ENCODE measurements at places on chromosomes 13 and 19. TPM values are rescaled to one million over a fixed set of nuclear protein-coding genes. Genes with fewer than 3 reads are reported as not detected.

HIPK4 gene
- not detected for total RNA-seq

DNA sequence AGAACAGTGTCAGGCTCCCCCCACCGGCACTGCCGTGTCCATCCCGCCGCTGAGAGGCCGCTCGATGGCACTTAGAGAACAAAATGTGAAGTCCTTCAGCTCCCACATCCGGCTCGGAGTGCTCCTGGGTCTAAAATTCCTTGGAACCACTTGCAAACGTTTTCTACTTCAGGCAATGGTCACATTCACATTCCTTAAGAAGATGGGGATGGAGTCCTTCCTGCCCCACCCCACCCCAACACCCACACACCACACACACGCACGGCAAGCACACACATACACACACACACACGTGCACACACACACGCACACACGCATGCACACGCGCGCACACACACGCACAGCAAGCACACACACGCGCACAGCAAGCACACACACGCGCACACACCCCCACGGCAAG, 83.4 kb downstream of the SOX1 start:
- H3K27me3 ChIP-seq, result no peaks in the 10 kb centered on the region
- no peak overlapping the region for H3K27ac ChIP-seq
- H3K4me3 ChIP-seq, result no peak overlapping the region
- DNase-seq, result no peak
- no peaks in the 10 kb centered on the region for H3K36me3 ChIP-seq
- H3K4me1 ChIP-seq, result no peaks in the 10 kb centered on the region

DNA sequence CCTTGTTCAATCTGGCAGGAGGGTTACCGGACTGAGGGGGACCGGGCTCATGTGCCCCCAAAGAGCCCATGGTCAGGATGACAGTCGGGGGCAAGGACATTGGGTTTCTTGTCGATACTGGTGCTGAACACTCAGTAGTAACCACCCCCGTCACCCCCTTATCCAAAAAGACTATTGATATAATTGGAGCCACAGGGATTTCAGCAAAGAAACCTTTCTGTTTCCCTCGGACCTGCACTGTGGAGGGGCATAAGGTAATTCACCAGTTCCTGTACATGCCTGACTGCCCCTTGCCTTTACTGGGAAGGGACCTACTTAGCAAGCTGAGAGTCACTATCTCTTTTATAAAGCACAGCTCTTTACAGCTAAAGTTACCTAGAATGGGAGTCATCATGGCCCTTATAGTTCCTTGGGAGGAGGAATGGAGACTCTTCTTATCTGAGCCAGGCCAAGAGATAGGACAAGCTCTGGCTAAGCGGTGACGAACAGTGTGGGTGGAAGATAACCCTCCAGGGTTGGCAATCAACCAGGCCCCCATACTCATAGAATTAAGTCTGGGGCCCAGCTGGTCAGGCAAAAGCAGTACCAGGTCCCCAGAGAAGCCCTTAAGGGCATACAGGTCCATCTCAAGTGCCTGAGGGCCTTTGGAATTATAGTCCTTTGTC, 603.7 kb downstream of the UQCRFS1 start:
- DNase-seq, result no peak
- H3K27ac ChIP-seq, result no peak overlapping the region
- no peaks in the 10 kb centered on the region for H3K27me3 ChIP-seq
- no peaks in the 10 kb centered on the region for H3K4me1 ChIP-seq

ZSCAN4 gene
- not detected for total RNA-seq

UHRF1 gene
- 21.7 TPM for total RNA-seq

DNA sequence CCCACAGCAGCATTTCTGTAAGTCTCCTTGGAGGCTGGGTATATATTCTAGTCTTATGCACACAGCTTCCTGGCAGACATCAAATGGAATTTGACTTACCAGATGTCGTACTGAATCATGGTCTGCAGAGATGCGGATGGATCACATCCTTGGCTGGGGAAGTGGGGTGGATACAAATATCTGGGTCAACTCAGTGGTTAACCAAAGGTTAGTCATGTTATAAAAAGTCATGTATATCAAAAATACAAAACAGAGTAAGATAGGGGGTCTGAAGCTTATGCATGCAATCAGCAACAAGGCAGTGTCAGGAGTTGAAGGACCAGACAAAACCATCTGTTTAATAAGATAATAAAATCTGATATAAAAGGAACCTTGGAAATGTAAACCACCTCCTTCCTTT, 61.9 kb downstream of the WASF3 start:
- H3K4me1 ChIP-seq, result peaks cover 5% of the 10 kb centered on the region
- DNase-seq, result no peak
- H3K27me3 ChIP-seq, result no peaks in the 10 kb centered on the region
- no peaks in the 10 kb centered on the region for H3K36me3 ChIP-seq
- H3K4me3 ChIP-seq, result no peak overlapping the region

GRCh38 chr13:98942997-98943396, 34.9 kb downstream of the DOCK9 start:
- no peak overlapping the region for H3K4me3 ChIP-seq
- H3K4me1 ChIP-seq, result peaks cover 23% of the 10 kb centered on the region
- H3K36me3 ChIP-seq, result no peaks in the 10 kb centered on the region
- H3K27me3 ChIP-seq, result no peaks in the 10 kb centered on the region
- DNase-seq, result no peak
- H3K27ac ChIP-seq, result peak overlapping the region; percentile 15

- H3K27me3 ChIP-seq, result no peaks in the 10 kb centered on the region
- no peak overlapping the region for H3K4me3 ChIP-seq
- no peaks in the 10 kb centered on the region for H3K4me1 ChIP-seq
- no peaks in the 10 kb centered on the region for H3K36me3 ChIP-seq
- DNase-seq, result no peak
Measured at GRCh38 chr13:95241321-95241720, 59.9 kb downstream of the ABCC4 start.

- no peak overlapping the region for H3K4me3 ChIP-seq
- no peaks in the 10 kb centered on the region for H3K4me1 ChIP-seq
- H3K36me3 ChIP-seq, result peaks cover 62% of the 10 kb centered on the region
Measured at GRCh38 chr13:110161112-110161882, 145.7 kb downstream of the COL4A1 start.

DNA sequence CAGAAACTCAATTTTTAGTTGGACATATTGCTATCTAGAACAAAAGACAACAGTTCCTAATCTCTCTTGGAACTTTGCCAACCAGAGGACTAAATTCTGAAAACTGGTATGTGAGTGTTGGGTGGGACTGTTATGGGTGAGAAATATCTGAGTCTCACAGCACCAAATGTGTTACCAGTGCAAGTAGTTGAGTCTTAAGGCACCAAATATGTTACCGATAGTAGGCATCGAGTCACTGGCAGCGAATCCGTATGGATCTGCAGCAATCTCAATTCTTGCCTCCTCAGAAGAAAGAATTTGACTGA, 575.2 kb downstream of the DACH1 start:
- no peaks in the 10 kb centered on the region for H3K27me3 ChIP-seq
- H3K27ac ChIP-seq, result no peak overlapping the region
- peak overlapping the region; percentile 64 for H3K4me3 ChIP-seq
- no peaks in the 10 kb centered on the region for H3K36me3 ChIP-seq
- no peak for DNase-seq
- no peaks in the 10 kb centered on the region for H3K4me1 ChIP-seq

GRCh38 chr13:113537909-113538688, 46.5 kb upstream of the TFDP1 start:
- H3K36me3 ChIP-seq, result peaks cover 80% of the 10 kb centered on the region
- H3K27ac ChIP-seq, result no peak overlapping the region
- DNase-seq, result no peak

LRRC25 gene
- 0.53 TPM for total RNA-seq

MIR17HG gene
- total RNA-seq, result 1.8 TPM

DNA sequence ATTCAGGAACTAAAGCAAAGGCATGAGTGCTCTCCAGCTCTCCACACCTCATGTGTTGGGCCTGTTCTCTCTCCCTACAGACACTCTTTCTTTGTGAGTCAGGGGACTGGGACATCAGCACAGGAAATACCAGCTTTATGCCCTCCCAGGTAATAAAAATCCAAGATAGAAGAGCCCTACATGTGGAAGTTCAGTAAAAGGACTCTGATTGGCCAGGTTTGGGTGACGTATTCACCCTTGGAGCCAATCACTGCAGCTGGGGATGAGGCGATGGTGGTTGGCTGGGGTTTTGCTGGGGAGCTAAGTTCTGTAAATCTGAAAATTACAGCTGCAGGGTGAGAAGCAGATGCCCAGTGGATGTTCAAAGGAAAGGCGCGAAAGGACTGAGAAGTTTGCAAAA, 32.5 kb downstream of the CCDC70 start:
- no peak overlapping the region for H3K4me3 ChIP-seq
- no peak overlapping the region for H3K27ac ChIP-seq
- no peaks in the 10 kb centered on the region for H3K36me3 ChIP-seq
- DNase-seq, result no peak

DNA sequence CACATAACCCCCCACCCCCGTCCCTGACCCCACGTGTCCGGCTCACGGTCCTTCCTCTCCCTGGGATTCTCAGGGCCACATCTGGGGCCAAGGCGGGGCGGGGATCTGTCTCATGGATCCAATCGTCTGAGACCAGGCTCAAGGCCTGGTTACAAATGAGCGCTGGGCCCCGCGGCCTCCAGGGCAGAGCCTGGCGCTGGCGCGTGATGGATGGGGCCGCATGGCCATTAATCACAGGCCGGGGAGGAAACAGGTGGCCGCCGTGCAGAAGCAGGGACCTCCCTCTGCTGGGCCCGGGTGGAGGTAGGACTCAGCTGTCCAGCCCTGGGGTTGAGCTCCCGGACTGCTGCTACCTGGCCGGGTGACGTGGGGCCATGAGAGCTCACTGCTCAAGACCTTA, 5.8 kb upstream of the TLE5 start:
- DNase-seq, result no peak
- peaks cover 5% of the 10 kb centered on the region for H3K4me1 ChIP-seq
- no peaks in the 10 kb centered on the region for H3K36me3 ChIP-seq
- H3K27ac ChIP-seq, result no peak overlapping the region
- no peaks in the 10 kb centered on the region for H3K27me3 ChIP-seq
- H3K4me3 ChIP-seq, result no peak overlapping the region

PSG11 gene
- total RNA-seq, result not detected

DNA sequence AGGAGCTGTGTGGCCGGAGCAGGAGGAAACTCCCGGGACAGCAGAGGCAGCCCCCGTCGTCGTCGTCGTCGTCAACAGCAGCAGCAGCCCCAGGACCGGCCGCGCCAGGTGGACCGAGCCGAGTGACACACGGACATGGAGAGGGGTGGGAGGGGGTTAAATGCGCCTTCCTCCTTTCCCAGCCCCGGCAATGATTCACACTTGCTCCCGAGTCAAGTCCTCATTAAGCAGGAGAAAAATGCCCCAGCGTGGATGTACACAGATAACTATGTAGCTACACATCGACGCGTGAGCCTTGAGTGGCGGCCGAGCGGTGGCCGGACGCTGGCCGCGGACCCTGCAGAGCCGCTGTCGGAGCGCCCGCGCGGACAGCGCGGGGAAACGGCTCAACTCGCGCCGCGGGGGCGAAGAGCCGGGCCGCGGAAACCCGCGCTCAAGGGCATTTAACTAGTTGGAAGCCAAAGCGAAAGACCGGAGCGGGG, 645 bp downstream of the UBL3 start:
- no peak for DNase-seq
- no peaks in the 10 kb centered on the region for H3K36me3 ChIP-seq
- H3K4me3 ChIP-seq, result peak overlapping the region; percentile 92
- H3K27me3 ChIP-seq, result no peaks in the 10 kb centered on the region
- peak overlapping the region; percentile 100 for H3K27ac ChIP-seq
- H3K4me1 ChIP-seq, result no peaks in the 10 kb centered on the region

GRCh38 chr19:3798137-3798536, 12.0 kb upstream of the MATK start:
- peaks cover 15% of the 10 kb centered on the region for H3K4me1 ChIP-seq
- no peaks in the 10 kb centered on the region for H3K27me3 ChIP-seq
- no peaks in the 10 kb centered on the region for H3K36me3 ChIP-seq
- no peak overlapping the region for H3K27ac ChIP-seq

DNA sequence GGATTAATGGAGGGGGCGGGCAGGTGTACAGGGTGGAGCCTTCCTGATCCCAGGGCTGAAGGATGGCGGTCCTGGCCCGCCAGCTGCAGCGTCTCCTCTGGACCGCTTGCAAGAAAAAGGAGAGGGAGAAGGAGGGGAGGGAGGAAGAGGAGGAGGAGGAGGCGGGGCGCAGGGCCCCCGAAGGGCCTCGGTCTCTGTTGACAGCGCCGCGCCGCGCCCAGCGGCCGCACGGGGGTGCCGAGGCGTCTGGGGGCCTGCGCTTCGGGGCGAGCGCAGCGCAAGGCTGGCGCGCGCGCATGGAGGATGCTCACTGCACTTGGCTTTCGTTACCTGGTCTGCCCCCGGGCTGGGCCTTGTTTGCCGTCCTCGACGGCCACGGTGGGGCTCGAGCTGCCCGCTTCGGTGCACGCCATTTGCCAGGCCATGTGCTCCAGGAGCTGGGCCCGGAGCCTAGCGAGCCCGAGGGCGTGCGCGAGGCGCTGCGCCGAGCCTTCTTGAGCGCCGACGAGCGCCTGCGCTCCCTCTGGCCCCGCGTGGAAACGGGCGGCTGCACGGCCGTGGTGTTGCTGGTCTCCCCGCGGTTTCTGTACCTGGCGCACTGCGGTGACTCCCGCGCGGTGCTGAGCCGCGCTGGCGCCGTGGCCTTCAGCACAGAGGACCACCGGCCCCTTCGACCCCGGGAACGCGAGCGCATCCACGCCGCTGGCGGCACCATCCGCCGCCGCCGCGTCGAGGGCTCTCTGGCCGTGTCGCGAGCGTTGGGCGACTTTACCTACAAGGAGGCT, at the start of gene PPM1N:
TSS of gene PPM1N (plus strand) at position 33 of the 785 bp plus-strand sequence. CDS start at position 63, 30 bp downstream.
- peak within 1 kb of the TSS; percentile 7 for H3K4me3 ChIP-seq
- no peaks in the 10 kb centered on the region for H3K27me3 ChIP-seq
- H3K36me3 ChIP-seq, result no peaks in the 10 kb centered on the region
- H3K4me1 ChIP-seq, result peaks cover 47% of the 10 kb centered on the region
- peak within 1 kb of the TSS; percentile 72 for H3K27ac ChIP-seq

- H3K27ac ChIP-seq, result peak overlapping the region; percentile 28
- H3K36me3 ChIP-seq, result no peaks in the 10 kb centered on the region
- peaks cover 67% of the 10 kb centered on the region for H3K4me1 ChIP-seq
- no peak overlapping the region for H3K4me3 ChIP-seq
- DNase-seq, result no peak
Measured at GRCh38 chr13:114111577-114111976, 20.8 kb downstream of the RASA3 start.

LYPD3 gene
- 312 TPM for total RNA-seq

DNA sequence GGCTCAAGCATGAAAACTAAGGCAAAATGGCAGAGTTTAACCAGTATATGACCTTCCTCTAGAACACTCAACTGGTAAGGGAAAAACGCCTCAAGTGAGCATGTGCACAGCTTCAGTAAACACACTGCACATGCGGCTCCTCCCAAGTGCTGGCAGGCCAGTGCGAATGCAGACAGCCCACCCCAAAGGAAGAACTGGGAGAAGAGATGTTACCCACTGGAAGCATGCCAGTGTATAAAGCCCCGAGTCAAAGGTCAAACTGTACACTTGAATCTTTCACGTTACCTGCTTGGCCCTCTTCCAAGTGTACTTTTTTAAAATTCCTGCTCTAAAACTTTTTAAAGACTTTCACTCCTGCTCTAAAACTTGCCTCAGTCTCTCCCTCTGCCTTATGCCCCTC, 19.2 kb upstream of the RCBTB1 start:
- no peak overlapping the region for H3K27ac ChIP-seq
- H3K27me3 ChIP-seq, result no peaks in the 10 kb centered on the region
- no peak for DNase-seq

- no peaks in the 10 kb centered on the region for H3K36me3 ChIP-seq
- no peak overlapping the region for H3K4me3 ChIP-seq
- H3K27ac ChIP-seq, result no peak overlapping the region
- H3K4me1 ChIP-seq, result peaks cover 19% of the 10 kb centered on the region
- H3K27me3 ChIP-seq, result peaks cover 62% of the 10 kb centered on the region
Measured at GRCh38 chr19:50417111-50418081, 1.3 kb upstream of the SPIB start.

SPPL2B gene
- total RNA-seq, result 37.7 TPM

Measured in esophagus squamous epithelium (tissue), 5 donors.